DND-41 (cell line): ENCODE measurements at places on chromosomes 6 and 20.
A peak's percentile ranks its signal among the peaks of the same experiment; 100 is the strongest.

DNA sequence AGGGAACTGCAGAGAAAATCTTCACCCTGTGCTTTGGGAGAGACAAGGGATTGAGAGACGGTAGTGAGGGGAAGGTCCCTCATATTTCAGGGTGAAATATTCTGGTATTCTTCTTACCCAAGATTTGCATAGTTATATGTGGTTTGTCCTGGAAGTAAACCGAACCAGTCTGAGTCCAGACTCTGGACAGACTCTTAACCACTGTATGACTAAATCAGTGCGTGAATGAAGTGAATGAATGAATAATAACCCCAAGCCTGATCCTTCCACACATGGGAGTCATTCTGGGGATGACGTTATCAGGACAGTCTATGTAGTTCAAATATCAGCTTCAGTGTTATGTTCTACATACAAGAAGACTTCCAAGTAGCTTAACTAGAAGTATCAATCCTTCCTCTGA, 690.7 kb downstream of the KIF16B start:
- DNase-seq = no peak

DNA sequence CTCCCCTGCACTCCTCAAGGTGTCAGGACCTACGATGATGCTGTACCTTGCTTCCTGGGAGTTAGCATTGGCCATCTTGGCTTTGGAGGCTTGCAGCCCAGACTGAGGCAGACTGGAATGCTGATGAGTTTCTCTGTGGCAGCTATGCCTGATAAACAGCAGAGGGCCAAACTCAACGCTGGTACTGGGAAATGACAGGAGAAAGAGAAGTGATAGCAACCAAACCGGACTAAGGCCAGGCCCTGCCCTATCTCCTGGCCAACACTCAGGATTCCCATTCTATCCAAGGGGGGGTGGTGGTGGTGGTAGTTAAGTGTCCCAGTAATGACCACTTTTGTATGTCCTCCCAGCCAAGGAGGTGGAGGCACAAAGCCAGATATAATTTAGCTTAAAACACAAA, 90.0 kb upstream of the DTNBP1 start:
- no peak for DNase-seq

DNA sequence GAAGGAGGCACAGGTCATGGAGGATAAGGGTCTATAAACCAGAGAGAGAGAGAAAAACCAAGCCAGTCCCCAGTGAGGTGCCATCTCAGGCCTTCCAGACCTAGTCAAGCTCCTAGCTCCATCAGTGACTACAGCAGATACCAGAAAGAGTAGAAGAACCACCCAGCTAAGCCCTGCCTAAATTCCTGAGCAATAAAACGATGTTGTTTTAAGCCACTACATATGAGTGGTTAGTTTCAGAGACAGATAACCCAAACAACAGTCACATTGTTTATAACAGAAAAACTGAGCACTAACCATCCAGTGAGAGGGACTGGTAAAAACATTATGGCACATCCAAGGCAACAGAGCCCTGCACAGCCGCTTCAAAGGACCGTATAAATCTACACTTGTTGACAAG, 59.2 kb downstream of the BMP7 start:
- no peak for DNase-seq

- DNase-seq = no peak
Measured at GRCh38 chr6:147900247-147900830, 391.8 kb downstream of the SAMD5 start.

- no peak for DNase-seq
Measured at GRCh38 chr6:53982366-53983050, 128.7 kb upstream of the MLIP start.

DNA sequence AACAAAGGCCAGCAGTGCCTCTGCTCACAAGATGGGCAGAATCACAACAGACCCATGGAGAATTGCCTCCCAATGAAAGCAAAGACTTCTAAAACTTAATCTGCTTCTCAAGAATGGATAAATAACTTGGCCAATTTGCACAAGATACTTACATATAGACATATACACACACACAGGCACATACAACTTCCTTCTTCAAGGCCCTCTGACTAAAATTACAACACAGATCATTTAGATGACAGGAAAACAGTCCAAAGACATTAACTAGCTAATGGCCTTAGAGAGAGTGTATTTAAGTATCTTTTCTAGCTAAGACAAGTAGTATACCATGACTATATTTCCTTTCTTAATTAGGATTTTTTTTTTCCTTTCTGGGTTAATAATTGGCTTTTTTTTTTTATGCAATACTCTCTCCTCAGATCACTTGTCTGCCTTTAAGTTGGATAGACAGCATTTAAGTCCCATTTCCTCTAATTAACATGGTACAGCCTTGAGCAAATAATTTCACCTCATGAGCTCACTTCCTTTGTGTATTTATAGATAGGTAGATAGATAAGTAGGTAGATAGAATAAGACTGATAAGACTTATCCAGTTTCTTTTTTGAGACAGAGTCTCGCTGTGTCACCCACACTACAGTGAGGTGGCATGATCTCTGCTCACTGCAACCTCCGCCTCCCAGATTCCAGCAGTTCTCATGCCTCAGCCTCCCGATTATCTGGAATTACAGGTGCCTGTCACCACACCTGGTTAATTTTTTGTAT, 70.0 kb downstream of the NRSN1 start:
- DNase-seq = no peak

DNA sequence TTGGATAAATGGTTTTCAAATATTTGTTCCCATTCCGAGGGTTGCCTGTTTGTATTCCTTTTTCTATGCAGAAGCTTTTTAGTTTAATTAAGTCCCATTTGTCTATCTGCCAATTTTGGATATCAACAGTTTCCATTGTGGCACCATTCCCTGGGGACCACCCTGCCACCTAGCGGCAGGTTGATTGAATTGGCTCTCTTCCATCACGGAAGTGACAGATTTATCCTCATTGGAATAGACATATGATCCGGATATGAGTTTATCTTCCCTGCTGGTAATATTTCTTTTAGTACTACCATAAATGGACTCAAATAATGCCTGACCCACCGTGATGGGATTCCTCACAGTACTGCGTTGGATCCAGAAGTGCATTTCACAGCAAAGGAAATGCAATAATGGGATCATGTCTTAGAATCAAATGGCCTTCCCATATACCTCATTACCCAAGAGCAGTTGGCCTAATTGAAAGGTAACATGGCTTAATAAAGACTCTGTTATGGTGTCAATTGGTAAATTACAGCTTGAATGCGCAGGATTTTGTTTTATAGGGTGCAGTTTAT, 327.0 kb downstream of the BMP2 start:
- DNase-seq = peak; percentile 24

DNA sequence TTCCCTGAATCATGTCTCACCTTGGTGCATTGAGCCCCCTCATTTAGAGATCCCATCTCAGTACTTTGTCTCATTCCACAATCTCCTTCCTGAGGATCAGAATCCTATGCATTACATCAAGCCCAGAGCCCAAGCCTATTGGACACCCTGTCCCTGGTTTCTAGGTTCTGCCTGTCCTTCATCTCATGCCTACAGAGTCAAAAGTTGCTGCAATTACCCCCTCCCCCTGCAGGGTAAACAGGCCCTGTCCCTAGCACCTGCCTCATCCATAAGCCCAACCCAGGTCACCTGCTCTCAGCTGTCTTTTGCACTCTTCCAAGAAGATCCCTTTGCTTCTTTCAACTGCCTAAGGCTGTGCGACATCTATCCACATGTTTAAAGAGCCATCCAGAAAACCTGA, 93.9 kb downstream of the SPTLC3 start:
- no peak for DNase-seq

GRCh38 chr6:123316733-123317323, 319.9 kb downstream of the TRDN start:
- DNase-seq = no peak

DNA sequence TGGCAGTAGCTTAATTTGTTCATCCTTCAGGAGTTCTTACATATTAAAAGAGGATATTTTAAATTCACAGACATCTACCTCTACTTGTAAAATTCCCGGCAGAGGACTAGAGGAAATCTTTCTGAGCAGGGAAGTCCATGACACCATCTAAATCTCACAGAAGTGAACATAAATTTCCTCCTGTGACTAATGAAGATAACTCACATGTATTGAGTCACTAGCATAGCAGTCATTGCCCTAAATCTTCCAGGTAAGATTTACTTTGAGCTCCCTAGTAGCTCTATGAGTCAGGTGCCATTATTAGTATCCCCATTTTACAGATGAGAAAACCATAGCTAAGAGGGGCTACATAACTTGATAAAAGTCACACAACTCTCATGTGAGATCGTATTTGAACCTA, 1058.6 kb upstream of the FLRT3 start:
- no peak for DNase-seq

- no peak for DNase-seq
Measured at GRCh38 chr20:34995192-34995591, 39.5 kb downstream of the MYH7B start.

GRCh38 chr6:32937230-32937633, 3.6 kb downstream of the HLA-DMB start:
- no peak for DNase-seq

- DNase-seq = no peak
Measured at GRCh38 chr6:147201885-147202515, 2.2 kb upstream of the STXBP5 start.

- DNase-seq = no peak
Measured at GRCh38 chr6:118504611-118505010, 43.5 kb upstream of the PLN start.

GRCh38 chr20:10902174-10902573, 228.4 kb upstream of the JAG1 start:
- no peak for DNase-seq

- DNase-seq = no peak
Measured at GRCh38 chr6:1004885-1005630, 306.8 kb upstream of the FOXQ1 start.

DNA sequence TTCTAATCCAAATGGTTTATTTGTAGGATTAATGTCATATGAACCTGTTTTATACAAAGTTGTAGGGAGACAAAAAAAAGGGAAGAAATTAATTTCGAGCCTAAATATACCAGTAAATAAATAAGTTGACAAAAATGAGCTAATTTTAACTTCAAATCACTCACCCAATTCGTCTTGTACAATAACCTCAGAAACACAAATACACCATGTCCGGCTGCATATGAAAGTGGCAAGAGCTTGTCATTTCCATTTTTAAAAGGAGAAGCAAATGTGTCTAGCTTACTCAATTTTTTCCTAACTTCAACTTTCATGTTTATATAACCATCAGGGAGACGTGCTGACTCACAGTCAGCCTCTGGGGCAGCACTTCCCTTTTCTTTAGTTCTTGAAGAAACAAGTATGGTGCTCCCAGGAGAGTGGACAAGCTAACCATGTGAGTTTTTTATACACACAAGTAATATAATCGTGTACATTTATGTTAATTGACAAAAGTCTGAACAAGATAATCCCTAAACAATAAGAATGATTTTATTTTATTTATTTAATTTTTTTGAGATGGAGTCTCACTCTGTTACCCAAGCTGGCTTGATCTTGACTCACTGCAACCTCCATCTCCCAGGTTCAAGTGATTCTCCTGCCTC, 55.5 kb upstream of the SGK1 start:
- DNase-seq = no peak

GRCh38 chr20:10863337-10864060, 189.7 kb upstream of the JAG1 start:
- DNase-seq = no peak

GRCh38 chr20:25987073-25987927, 290.6 kb upstream of the ZNF337 start:
- no peak for DNase-seq

- DNase-seq = peak; percentile 69
Measured at GRCh38 chr20:37384683-37385174, 38.8 kb downstream of the SRC start.

DNA sequence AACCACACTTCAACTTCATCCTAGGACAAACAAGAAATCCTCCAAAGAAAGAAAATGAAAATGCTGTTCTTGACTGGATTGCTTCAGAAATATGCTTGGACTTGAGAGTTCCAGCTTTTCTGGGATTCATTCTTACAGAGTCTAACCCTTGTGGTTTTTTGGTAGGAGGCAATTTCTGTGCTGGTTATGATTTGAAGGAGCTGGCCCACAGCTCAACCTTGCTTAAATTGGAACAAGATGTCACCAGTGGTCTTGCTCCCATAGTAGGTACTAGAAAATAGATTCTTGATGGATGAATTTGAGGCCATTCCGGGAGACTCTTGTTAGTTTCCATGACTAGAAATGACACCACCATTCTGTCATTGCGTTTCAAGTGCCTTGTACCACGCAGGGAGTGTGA, 54.3 kb upstream of the BMP6 start:
- no peak for DNase-seq

DNA sequence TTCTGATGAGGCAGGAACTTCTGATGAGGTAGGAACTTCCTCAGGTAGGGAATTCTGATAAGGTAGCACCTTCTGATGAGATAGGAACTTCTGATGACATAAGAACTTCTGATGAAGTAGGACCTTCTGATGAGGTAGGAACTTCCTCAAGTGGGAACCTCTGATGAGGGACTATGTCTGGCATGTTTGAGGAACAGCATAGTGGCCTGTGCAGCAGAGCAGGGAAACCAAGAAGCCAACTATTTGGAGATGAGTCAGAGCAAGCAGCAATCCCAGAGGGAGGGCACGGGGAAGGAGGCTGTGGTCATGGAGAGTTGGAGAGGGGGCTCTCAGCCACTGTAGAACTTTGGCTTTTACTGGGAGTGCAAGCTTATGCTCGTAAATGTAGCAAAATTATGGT, 132.4 kb downstream of the CFAP61 start:
- DNase-seq = no peak
